ENCODE measurements at places on chromosomes 4 and X.

DNA sequence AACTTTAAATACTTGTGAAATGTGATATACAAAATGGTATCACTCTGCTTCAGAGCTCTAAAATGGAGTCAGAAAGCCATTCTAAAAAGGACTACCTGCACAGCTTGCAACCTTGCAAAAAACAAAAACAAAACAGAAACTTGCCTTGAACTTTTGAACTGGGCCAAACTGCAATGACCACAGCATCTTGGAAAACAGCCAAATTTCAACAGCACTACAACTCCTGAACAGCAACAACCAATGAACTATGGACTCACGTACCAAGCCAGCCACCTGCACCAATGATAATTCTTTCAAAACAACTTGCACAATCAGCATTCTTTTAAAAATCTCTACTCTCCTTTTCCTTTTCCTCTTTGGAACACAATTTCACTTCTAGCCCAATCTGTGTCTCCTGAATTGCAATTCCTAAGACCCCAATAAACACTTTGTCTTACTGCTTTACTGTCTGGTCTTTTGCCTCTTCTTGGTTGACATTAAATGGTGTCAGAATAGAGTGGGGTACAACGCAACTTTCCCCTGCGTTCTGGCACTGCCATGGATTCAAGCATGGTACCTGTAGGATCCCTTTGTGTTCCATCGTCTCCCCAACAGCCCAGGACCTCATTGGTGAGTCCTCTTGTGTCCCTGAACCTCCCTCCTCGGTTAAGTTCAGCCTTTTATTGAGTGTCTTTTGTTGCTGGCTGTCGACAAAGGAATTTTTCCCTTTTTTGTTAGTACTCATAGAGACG lies 35.7 kb upstream of the FMR1 start:
- no peak for DNase-seq

GRCh38 chr4:174928174-174928573 lies 10.0 kb downstream of the ADAM29 start:
- DNase-seq, result no peak

DNA sequence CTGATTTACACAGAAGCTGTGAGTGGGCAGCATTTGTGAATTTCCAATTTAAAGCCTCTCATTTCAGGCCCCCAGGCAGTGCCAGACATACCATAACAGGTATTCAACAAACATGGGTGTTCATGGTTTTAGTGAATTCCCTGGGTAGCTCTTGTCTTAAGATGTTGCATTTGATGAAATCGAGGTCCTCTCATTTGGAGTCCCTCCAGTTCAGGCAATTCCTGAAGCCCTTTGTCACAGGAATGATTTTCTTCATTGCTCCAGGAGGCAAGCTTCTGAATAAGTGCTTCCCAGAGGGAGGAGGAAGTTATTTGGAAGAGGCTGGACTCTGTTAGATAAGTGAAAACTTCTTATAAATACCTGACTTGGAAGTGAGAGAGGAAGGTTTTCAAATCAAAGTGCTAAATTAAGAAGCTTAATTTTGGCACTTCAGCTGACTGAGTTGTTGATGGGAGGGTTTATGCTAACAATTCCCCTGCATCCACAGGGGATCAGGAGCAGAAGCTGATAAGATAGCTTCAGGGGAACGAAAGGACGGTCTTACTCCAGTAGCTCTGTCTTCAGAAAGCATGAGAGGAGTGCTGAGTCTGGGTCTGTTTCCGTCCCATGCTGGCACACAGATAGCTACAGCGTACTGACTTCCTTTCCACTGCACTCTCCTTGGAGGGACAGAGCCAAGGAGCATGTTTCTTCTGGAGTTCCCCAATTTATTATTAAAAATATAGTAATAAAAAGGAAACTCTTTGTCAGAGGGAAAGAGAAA lies 543.1 kb downstream of the GBA3 start:
- no peak for DNase-seq

- DNase-seq, result no peak
Observed at GRCh38 chr4:15809058-15809457, 30.9 kb downstream of the CD38 start.

DNA sequence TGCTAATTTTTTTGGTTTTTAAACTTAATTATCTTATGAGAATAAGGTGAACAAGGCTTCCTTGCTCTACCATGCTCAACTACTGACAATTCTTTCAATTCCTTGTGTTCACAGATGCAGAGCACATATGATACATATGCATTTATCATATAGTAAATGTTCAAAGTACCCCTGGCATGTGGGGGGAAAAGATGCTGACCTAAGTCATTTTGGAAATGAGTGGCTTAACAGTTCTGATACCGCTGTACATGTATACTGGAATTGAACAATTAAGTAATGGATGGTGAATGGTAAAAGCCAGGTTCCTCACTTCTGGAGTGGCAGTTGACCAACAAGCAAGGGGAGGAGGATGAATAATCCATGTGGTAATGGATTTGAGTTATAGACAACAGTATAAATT lies 149.6 kb downstream of the NAF1 start:
- no peak for DNase-seq

GRCh38 chr4:81356621-81357020 lies 115.1 kb downstream of the RASGEF1B start:
- DNase-seq, result no peak

DNA sequence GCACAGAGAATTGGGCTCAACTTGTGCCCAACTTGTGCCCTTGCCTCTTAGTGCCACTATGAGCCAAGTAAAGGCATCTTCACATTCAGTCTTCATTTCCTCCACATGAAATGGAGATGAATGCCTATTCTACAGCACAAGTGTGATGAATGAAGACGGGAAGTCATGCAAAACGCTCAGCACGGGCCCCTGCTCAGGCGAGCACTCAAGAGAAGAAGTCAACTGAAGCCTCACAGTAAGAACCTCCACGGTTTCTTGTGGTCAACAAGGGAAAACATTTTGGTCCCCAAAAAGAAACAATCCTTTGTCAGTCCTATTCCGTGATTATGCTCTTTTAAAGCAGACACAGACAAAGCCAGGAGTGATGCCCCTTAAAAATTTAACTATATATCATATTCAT lies 87.0 kb downstream of the IRF2 start:
- no peak for DNase-seq

DNA sequence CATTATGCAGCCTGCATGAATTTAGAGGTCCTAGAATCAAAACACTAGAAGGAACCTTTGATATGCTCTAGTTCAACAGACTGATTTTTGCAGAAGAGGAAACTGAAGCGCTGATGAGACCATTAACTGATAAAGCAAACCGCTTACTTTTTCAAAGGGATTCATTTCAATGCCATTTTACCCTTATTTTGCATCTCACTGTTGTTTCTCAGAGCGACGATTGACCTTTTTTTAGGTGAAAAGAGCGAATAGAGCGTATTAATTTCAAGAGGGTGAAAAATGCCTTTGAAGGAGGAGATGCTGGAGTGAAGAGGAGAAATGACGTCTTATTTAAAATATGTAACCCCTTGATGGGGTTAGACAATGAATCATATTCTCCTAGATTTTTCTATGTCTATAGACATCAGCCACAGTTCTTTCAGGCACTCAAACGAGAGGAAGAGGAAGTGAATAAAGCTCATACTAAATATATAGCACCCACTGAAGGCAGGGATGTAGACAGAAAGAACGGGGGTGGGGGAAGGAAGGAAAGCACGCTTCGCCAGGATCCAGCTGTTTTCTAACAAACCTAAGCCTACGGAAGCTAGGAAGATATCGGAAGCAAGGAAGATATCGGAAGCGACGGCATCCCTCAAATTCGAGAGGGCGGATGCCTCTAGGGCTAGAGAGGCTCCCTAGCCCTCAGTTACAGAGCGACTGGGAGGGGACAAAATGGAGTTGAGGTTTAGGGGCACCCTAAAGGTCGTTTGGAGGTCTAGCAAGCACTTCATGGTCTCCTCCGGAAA lies 848 bp downstream of the ACSL4 start:
- no peak for DNase-seq

DNA sequence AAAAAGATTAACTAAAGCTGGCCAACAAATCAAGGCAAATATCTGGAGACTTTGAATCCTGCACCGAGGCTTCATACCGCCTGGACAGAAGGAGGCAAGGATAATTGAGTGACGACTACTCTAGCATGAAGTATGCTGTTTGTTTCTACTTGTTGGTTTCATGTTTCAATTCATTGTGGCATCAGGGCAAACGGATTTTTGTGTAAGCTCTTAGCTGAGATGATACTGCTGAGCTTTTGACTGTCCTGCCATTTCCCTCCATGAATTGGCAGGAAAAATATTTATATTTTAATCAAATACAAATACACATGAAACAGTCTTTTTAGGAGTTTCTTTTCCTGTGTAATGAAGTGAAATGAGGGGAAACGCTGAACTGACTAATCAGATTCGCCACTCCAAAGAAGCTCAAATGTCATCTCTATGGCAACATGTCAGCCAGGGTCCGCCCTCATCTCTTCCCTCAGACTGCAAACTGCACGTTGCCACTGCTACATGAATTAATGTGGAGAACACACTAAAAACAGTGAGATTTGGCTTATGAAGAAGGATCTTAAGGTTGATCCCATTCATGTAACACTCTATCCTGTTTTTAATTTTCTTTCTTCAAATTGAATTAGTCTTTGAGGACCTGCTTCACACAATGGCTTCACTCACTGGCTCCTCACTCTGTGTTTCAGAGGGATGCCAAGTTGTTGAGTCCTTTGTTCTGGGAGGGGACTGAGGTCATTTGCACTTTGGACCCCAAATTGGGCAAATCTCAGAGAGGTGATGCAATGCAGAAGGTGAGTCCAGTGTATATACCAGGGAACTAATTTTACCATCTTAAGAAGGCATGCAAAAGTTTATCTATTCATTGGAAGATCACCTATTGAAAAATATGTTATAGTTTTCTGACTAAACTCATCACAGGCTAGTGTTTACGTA lies 149.6 kb upstream of the MID1 start:
- peak; percentile 44 for DNase-seq

DNA sequence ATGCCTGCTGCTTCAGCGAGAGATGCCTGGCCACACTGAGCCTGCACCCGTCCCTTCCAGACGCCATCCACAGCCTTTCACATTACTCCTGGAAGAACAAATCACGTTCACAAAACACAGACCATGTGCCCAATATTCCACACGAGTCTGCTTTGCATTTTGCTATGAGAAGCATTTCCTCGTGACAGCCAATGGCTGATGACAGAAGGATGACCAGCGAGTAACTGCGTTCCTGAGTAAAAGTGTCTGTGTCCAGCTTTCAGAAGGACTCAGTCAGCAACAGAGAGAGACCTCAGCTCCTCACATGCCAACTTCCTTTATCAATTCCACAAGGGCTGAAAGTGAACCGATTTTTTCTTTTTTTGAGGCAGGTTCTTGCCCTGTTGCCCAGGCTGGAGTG lies 19.5 kb downstream of the NAT8L start:
- no peak for DNase-seq

- no peak for DNase-seq
Observed at GRCh38 chr4:40564004-40564403, 65.7 kb downstream of the RBM47 start.

- no peak for DNase-seq
Observed at GRCh38 chr4:106454581-106454980, 86.0 kb upstream of the GIMD1 start.

- no peak for DNase-seq
Observed at GRCh38 chr4:83504503-83504902, 19.6 kb upstream of the ABRAXAS1 start.

DNA sequence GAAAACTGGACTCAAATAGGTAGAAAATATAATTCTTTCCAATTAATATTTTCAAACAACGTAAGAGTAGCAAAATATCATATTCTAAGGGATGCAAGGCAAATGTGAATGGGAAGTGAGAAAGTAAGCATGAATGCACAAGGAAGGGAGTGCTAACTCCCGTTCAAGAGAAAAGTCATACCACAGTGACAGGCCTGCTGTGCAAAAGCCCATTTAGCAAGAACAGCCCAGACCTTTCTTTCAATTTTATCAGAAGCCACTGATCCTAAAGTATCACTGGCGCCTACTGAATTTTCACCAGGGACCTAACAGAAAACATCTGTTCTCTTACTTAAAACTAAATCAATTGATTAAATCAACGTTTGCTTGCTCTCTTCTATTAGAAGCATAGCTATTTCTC lies 157.9 kb upstream of the DKK2 start:
- DNase-seq, result no peak

DNA sequence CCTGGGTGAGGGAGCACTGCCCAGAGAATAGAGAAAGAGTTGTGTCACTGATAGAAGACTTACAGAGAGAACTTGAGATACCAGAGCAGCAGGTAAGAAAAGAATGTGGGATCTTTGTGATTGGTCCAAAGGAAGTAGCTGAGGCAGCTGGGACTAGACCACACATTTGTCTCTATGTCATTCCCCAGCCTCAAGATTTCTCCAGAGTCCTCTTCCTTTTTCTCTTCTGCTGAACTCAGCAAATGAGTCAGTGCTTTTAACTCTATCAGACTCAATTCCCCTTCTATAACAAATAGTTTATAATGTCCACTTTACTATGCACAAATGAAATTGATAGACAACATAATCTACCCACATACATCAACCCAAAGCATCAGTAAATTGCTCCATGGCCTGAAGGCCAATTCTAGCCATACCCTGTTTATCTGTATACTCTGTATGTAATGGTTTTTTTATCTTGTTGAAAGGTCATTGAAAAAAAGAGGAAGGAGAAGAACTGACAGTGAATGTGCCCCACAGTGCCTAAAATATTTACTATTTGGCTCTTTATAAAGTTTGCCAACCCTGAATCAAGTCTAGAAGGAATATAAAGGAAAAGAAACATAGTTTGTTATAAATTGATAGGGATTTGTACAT lies 38.2 kb downstream of the ETDC start:
- no peak for DNase-seq

GRCh38 chr4:92566269-92566668 lies 262.5 kb downstream of the GRID2 start:
- no peak for DNase-seq

- DNase-seq, result no peak
Observed at GRCh38 chrX:8867406-8867805, 66.2 kb upstream of the FAM9A start.

DNA sequence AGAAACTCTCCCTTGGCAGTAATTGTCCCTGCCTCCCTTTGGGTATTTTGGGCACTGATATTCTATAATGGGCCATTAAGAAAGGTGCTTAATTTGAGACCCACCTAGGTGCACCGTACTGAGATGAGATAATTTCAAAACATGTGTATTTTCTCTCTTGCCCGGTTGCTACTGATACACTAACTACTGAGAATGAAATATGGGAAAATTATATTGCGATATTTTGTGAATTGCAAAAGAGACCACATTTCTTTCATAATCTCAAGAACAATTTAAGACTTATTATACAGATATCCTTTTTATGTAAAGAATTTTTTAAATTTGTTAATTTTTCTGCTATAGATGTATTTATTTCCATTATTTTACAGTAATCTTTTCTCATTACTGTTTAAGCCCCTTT lies 284.9 kb downstream of the ADGRL3 start:
- DNase-seq, result no peak

GRCh38 chrX:150032742-150033141 lies 94.5 kb upstream of the EOLA2 start:
- peak; percentile 52 for DNase-seq

- peak; percentile 59 for DNase-seq
Observed at GRCh38 chr4:13322681-13323101, 161.4 kb downstream of the RAB28 start.

All from stromal cell of bone marrow (primary cell).